ENCODE measurements at places on chromosomes 1 and 21.

DNA sequence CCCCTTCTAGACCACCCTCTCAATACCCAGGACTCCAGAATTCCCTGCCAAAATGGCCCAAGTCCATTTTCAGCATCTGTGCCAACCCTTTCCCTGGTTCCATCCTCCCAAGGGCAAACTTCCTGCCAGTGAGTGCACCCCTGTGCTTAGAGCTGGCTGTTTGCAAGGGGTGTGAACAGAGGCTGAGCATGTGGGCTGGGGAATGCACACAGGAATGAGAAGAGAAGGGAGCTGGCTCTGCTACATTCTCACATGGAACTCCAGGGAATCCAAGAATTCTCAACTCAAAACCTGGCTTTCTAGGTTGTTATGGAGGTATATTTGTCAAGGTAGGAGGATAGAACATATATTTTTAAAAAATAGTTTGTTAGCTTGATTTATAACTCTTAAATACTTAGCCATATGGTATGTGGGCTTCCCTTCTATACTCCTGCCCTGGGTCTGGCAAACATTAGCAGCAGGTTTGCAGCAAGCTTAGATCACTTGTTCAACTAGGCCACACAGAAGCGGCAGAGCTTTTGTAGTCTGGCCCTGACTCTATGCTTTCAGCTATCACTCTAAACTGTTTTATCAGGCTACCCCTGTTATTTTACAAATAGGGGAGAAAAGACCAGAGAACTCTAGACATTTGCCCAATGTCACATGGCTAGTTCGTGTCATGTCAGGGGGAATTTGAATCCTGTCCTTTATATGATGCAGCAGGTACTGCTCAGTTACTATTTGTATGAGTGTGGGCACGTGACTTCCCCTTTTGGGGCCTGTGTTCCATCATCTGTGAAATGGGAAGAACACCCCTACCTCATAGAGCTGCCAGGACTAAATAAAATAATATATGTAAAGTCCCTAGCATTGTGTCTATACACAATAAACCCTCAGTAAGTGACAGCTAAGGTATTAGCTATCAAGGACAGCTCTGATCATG, 8.1 kb upstream of the STMN1 start:
- no peak for DNase-seq

GRCh38 chr1:36705629-36706028, 222.9 kb upstream of the CSF3R start:
- peak; percentile 30 for DNase-seq

DNA sequence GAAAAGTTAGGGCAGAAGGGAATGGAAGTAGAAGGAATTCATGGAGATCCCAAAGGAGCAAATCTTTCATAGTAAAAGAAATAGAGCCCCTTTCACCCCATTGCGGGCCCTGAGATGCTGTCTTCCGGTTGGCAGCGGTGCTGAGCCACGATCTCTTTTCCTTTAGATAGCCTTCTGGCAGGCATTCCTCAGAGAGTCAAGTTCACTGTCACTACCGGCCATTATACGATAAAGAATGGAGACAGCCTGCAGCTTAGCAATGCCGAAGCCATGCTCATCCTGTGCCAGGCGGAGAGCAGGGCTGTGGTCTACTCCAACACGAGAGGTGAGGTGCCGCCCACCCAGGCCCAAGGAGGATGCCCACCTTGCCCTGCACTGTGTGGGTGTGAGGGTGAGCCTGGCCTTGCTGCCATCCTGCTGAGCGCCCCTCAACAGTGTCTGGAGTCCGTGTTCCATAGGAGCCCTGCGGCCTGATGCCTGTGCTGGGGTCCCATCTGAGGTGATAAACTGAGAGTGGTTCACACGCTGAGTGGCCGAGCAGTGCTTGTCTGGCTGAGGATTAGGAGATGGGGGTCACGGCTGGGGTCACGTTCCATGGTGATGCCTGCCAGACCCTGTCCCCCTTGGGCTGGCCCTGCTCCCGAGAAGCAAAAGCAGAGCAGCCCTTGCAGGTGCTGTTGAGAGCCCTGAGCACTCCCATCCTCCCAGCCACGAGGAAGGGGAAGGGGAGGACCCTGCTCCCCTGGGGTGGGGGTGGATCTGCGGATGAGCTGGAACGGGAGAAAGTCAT, 20.4 kb upstream of the PWP2 start:
- DNase-seq: no peak

DNA sequence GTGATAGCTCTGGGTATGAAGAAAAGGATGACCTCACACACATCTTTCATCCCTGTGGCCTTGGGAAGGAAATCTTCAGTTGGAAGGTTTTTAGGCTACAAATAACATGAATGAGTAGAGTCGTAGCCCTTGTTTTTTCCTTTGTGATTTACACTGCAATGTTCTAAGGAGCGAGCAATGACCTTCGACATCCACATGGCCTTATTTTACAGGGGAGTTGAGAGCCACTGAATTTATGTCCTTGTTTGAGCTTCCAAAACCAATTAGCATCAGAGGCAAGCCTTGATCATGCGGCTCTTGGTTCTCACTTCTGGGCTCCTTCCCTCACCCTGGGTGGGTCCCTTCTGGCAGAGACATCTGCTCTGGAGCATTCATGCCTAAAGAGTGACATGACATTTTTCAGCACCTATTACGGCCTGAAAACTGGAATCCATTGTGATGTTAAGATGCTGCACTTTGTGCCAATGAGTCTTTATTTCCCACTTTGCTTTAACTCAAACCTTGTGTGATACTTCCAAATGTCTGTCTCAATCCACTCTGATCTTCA, 70.5 kb upstream of the RUNX1 start:
- no peak for DNase-seq

- DNase-seq: peak; percentile 70
These were observed 25.9 kb downstream of the S100A6 start for GRCh38 chr1:153509729-153510354.
